HCEC 1CT (cell line): ENCODE measurements at places on chromosomes 5 and 9.
A peak's percentile ranks its signal among the peaks of the same experiment; 100 is the strongest.

DNA sequence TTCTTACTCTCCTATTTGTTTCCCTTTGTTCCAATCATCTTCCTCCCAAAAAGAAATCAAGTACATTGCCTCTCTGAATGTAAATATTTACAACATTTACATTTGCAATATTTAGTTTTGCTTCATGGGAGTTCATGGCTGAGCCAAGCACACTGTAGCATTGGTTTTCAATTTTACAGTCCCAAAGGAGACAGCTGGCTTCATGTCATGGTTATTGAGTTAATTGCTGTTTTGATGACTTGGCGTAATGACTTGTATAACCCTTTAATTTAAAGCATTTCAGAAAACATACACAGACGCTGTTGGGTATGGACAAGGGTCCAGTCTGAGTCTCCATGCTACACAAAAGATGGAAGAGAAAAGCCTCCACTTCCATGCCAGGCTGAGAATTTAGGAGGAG lies 25.6 kb upstream of the VLDLR start:
- DNase-seq = no peak

- DNase-seq = no peak
Measured at GRCh38 chr5:175162036-175162435, 281.9 kb downstream of the DRD1 start.

DNA sequence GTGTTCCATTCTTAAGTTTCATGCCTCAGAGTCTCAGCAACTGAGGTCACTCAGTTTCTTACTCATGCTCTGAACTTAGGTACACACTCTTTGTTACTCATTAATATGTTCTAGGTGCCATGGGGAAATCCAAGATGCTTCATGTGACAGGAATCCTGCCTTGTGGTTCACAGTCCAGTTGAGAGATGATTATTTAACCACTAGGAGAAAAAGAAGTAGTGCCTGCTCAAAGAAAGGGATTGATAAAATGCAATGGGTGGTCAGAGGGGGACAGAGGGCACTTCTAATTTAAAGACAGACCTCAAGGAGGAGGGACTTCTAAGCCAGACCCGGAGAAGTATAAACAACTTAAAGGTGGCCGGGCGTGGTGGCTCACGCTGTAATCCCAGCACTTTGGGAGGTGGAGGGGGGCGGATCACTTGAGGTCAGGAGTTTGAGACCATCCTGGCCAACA lies 69.0 kb downstream of the UGCG start:
- peak; percentile 98 for DNase-seq

DNA sequence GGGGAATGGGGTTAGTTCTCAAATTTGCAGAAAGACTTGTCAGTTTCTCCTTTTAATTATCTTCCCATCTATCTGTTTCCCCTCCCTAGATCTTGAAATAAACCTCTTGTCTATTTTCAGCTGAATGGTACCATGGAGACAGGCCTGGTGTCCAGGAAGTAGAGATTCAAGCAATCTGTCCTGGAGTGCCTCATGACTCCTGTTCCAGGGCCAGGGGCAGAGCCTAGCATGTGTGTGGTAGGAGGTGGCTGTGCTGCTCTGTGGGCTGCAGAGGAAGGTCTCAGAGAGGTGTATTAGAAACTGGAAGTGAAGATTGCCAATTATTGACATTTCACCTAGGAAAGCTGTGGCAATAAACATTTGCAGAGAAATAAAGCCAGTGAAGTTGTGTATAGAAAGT lies 175.8 kb upstream of the ATP10B start:
- no peak for DNase-seq

- DNase-seq = no peak
Measured at GRCh38 chr9:92324889-92325268, 271 bp downstream of the NOL8 start.

DNA sequence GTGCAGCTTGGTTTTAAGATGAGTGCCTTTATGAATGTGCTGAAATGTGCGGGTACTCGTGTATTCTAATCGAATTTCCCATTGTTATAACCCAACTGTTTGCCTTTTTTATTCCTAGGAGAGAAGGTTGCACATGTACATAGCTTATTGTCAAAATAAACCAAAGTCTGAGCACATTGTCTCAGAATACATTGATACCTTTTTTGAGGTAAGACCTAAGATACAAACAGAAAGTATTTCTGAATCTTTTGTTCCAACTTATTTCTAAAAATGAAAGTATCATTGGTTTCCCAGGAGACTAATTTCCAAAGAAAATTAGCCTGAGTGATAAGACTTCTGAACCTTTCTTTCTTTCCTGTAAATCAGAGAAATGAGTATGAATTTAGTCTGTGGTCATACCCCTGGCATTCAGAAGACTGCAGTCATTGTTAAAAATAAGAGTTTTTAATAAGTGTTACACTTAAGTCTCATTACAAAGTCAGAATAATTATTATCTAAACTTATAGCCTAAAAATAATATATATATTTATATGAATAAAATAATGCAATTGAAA lies 102.4 kb upstream of the OTULINL start:
- DNase-seq = no peak

GRCh38 chr5:74409166-74409706 lies 231.3 kb downstream of the ENC1 start:
- no peak for DNase-seq

GRCh38 chr5:147803926-147804325 lies 21.4 kb upstream of the JAKMIP2 start:
- DNase-seq = peak; percentile 12

- DNase-seq = no peak
Measured at GRCh38 chr9:106534800-106535199, 328.2 kb upstream of the ZNF462 start.

GRCh38 chr9:8287970-8288369 lies 488.4 kb upstream of the DMAC1 start:
- no peak for DNase-seq

DNA sequence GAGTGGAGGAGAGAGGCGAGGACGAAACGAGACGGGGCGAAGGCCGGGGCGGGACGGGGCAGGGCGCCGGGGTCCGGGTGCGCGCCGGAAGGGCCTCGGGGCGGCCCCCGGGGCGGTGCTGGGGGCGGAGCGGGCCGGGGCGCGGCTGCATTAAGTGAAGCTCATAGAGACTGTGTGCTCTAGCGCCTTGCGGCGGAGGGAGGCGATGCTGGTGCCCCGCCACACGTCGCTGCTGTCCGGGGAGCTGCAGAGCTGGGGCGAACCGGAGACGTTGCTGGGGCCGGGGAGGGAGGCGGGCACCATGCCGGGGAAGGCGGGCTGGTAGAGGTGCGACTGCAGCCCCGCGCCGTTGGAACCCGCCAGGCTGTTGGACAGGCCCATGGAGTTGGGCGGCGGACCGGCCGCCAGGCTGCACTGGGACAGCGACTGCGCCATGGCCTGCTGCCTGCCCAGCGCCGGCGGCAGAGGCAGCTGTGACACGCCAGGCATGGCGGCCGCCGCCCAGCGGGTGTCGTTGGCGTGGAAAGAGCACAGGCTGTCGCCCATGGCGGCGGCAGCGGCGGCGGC lies 8.3 kb downstream of the OTP start:
- no peak for DNase-seq

DNA sequence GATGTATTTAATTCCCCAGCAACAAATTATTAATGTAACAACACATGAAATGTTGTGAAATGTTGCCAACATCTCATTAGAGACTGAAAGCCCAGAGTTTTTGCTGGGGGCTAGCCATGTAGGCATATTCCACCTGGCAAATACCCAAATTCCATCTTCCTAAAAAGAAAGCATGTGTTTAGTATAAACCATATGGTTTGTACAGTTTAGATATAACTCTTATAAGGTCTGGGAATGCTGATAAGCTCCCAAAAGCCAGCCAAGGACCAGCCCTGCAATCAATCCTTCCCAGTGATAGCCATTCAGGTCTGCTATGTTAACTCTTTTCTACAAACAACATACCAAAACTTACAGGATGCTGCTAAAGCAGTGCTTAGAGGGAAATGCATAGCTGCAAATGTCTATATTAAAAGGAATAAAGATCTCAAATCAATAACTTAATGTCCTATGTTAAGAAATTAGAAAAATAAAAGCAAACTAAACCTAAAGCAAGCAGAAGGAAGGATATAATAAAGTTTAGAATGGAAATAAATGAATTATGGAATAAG lies 158.9 kb downstream of the AUH start:
- no peak for DNase-seq

GRCh38 chr5:121681229-121681855 lies 170.3 kb upstream of the FTMT start:
- DNase-seq = no peak

- DNase-seq = peak; percentile 72
Measured at GRCh38 chr5:167639766-167640165, 651.7 kb upstream of the WWC1 start.

- DNase-seq = peak; percentile 30
Measured at GRCh38 chr9:117644133-117644931, 59.9 kb upstream of the TLR4 start.

- no peak for DNase-seq
Measured at GRCh38 chr5:168659286-168659847, 80.2 kb upstream of the PANK3 start.

GRCh38 chr5:59579824-59580167 lies 313.7 kb downstream of the PDE4D start:
- DNase-seq = no peak

GRCh38 chr5:34905564-34905963 lies 9.7 kb downstream of the RAD1 start:
- peak; percentile 19 for DNase-seq

- DNase-seq = no peak
Measured at GRCh38 chr9:73541923-73542322, 390.3 kb downstream of the ANXA1 start.

- no peak for DNase-seq
Measured at GRCh38 chr9:100190339-100190738, 91.3 kb downstream of the INVS start.

DNA sequence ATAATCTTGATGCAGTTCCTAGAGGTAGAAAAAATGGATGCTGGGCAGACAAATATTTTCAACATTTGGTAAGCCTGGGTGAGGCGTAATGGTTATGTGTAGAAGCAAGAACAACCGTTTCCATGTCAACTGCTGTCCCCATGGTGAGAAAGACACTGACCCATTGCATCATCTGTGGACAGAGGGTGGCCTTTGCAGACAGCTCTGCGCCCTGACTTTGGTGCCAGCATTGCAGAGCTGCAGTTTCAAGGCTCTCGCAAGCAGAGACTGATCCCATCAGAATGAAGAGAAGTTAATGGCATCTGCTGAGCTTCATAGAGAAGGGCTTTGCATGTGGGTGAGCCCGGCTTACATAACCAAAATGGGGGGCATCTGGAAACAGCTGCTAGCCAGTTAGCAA lies 179.0 kb upstream of the ADRA1B start:
- DNase-seq = no peak

DNA sequence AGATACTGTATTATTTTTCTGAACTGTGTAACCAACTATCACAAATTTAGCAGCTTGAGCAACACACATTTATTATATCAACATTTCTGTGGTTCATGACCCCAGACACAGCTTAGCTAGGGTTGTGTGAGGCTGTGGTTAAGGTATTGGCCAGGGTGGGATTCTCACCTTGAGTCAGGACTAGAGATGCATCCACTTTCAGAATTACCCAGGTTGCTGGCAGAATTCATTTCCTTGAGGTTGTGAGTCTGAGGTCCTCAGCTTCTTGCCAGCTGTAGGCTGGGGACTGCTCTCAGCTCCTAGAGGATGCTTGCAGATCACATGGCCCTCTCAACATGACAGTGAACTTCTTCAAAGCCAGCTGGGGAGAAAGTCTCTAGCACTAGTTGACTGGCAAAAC lies 122.5 kb upstream of the RASGRF2 start:
- no peak for DNase-seq

- DNase-seq = no peak
Measured at GRCh38 chr9:7935681-7936080, 136.1 kb upstream of the DMAC1 start.

DNA sequence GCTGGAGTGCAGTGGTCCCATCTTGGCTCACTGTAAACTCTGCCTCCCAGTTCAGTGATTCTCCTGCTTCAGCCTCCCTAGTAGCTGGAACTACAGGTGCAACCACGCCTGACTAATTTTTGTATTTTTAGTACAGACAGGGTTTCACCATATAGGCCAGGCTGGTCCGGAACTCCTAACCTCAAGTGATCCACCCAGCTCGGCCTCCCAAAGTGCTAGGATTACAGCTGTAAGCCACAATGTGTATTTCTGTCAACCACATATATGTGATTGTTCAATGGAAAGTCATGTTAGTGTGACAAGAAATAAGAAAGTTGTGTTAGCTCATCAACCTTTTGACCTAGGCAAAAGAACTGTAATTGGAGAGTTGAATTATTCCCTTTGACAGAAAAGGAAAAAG lies 677.1 kb upstream of the CHD1 start:
- DNase-seq = no peak

- no peak for DNase-seq
Measured at GRCh38 chr9:112145886-112146285, 29.2 kb downstream of the SUSD1 start.
